ENCODE measurements at places on chromosomes 3 and 15.

DNA sequence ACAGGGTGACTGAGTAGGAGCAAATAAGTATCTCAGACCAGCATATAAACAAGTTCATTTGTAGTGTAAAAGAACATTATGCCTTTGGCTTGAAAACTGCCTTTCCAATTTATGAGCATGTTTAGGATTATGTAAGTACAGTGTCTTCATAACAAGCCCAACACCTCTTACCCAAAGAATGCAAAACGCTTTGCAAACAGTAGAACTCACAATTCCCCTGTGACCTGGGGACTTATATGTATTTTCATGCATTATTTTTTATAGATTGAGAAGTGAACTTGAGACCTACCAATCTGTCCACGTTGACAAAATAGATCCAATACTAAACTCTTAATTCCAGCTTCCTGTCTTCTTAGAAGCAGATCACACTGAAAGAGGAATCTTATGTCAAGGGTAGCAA lies 202.1 kb downstream of the TP63 start:
- DNase-seq = no peak

DNA sequence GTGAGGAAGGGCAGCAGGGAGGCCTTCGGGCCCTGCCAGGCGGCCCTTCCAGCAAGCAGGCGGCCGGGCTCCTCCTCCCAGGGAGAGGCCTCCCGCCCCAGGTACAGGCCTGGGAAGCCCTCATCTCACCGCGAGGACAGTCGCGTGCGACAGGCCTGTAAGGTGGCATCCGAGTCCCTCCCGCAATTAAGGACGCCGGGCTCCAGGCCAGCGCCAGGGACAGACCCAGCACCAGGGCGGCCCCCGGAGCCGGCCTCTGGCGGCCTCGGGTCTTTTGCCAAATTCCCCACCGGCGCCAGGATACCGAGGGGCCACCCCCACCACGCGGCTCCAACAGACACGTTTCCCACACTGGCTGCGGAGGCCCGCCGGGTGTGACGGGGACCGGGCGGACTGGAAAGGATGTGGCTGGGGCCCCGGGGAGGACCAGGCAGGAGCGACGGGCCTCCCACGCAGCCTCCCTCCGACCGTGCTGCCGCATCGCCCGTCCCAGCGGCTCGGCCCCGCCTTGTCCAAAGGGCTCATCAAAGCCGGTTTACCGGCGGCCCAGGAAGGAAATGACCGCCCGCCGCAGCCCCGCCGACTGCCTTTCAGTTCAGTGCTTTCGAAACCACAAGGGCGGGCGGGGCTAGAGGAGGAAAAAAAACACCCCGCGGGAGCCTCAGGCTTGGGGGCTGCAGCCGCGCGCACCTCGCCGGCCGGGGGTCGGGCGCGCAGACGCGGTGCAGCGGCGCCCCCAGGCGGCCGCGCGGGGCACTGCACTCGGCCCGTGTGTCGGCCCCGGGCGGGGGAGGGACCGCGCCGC lies 11.3 kb downstream of the XXYLT1 start:
- DNase-seq = peak; percentile 95

GRCh38 chr3:5122030-5122740 lies at the start of gene ARL8B:
Gene ARL8B, plus strand, starts transcription at chr3:5122292. Its CDS starts 174 bp downstream, at chr3:5122466.
- DNase-seq = peak; percentile 94

GRCh38 chr3:71127052-71127831 lies 456.3 kb downstream of the FOXP1 start:
- DNase-seq = no peak

GRCh38 chr3:16243706-16244490 lies 20.8 kb downstream of the DPH3 start:
- no peak for DNase-seq

DNA sequence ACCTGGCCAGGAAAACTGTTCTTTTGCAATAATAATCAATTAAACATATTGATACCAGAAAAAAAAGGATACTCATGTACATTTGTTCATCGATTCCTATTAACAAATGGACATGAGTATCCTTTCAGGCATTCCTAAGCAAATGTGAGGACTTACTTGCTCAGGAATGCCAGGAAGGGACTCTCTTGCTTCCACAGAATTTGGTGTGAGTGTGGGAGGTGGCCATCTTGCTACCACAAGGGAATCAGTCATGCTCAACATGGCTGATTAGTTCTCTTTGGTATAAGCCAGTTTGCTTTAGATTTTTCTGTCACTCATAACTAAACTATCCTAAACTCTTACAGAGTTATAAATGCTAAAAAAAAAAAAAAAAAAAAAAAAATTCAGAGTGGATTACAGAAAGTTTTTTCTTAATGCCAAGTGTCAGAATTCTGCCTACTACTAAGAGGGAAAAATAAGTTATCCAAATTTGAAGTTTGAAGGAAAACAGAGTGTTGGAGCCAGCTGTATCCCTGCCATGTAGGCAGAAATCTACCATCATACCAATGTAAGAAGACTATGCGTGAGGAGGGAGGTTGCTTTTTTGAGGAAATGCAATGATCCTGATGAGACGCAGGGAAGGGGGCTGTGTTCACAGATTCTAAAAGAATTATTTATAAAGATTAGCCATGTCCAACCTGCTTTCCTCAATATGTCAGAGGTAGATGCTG lies 98.7 kb downstream of the PLD1 start:
- no peak for DNase-seq

DNA sequence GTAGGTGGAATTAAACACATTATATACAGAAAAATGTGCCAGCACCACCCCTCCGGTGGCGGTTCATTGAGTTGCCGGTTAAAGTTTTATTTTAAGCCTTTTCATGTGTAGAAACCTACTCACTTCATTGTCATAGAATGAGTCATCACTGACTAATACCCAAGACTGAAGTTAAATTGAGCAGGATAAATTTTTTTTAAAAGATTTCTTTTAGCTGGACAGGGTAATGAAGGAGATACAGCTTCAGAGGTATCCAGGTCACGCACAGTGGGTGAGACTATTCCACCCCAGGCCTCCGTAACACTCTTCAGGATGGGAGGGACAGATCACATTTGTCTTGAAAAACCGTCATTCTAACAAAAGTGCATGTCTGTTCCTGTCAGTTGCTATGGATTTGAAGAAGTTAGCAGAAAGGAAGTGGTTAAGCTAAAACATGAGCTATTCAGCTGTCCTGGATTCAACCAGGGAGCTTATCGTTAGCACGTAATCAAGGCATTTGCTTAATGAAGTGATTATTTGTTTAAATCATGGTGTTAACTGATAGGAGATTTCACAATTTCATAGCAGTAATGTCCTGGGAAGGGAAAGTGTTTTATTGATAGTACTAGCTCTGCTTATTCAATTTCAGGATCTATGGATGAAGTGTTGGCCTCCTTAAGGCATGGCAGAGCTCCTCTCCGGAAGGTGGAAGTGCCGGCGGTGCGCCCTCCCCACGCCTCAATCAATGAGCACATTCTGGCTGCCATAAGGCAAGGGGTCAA lies 23.4 kb downstream of the WHAMM start:
- no peak for DNase-seq

DNA sequence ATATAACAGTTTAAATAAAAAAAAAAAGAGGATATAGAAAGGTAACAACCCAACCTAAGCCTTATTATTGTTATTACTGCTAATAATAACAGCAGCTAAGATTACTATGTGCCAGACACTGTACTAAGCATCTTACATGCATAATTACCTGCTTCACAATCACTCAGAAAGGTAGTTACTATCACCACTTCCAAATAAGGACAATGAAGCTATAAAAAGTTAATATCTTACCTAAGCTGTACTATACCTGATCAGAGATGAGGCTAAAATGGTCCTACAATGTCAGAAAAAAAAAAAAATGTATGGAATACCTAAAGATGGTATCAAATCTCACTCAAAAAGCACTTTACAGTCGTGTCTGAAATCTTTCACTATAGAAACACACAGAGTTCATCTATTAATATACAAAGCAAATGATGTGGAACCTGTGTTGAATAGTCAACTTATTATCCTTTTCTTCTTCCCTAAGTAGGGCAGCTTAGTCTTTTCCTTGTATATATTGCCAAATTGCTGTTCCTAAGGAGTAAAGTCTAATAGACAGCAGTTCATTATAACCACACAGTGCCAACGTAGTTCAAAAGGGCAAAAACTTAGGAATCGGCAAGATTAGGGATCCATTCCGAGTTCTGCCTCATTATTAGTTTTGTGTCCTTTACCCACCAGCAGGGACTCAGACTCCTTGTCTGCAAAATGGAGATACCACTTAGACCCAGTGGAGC lies 23.8 kb downstream of the GSK3B start:
- no peak for DNase-seq

DNA sequence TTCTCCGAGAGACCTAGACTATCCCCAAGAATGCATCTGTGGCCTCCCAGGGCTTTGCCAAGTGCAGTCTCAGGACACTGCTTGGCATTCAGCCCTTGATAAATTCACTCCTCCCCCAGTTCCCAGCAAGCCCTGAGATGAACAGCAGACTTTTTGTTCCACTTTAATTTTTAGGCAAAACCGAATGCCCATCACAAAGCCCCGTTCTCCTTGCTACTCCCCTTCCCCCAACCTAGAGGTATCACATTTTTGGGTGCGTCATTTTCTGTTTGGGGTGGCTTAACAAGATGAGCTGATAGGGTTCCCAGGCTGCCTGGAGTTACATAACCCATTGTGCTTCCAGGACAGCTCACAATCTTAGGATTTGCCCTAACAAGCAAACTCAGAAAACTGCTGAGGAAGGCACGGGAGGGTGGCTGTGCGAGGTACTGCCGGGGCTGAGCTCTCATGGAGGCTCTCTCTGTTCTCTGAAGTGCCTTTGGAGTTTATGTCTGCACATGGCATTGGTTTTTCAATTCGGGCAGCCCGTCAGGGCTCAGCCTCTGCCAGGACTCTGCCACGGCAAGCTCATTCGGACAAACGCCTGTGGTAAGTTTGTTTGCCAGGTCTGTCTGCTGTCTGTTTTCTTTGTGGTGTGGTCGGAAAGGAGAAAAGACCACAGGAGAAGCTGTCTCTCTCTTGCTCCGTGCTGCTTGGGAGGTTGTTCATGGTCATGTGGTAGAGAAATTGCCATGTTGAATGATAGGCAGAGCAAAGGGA lies at the start of gene TRAK1:
Gene TRAK1, plus strand, starts transcription at position 385 of the 759 bp plus-strand sequence. Its CDS starts 113 bp downstream, at position 498.
- no peak for DNase-seq

GRCh38 chr3:194572143-194572789 lies 61.0 kb downstream of the TMEM44 start:
- DNase-seq = peak; percentile 92

- DNase-seq = no peak
Observed at GRCh38 chr3:124263168-124263567, 271.2 kb upstream of the ROPN1 start.

- DNase-seq = no peak
Observed at GRCh38 chr3:115792206-115792955, 169.1 kb downstream of the GAP43 start.

- no peak for DNase-seq
Observed at GRCh38 chr3:55017876-55018275, 90.0 kb upstream of the LRTM1 start.

- DNase-seq = no peak
Observed at GRCh38 chr3:164416491-164417222, 661.6 kb downstream of the SI start.

GRCh38 chr3:184786280-184786941 lies 25.6 kb upstream of the VPS8 start:
- DNase-seq = peak; percentile 84

DNA sequence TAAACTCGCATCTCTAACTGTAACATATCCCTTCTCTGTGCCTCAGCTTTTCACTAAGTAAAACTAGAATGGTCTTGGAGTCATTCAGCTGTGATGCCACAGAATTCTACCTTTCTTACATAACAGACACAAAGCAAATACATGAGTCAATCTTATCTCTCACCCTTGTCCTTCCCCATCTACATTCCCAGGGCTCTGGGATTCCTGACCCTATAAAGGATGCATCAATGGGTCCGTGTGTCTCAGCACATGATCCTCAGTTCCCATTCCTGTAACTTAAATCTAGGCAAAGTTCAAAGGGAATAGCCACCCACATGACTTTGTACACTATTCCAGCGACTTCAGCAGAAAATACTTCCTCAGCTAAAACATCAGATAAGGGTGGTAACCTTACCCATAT lies 11.8 kb upstream of the ARL8B start:
- DNase-seq = no peak

DNA sequence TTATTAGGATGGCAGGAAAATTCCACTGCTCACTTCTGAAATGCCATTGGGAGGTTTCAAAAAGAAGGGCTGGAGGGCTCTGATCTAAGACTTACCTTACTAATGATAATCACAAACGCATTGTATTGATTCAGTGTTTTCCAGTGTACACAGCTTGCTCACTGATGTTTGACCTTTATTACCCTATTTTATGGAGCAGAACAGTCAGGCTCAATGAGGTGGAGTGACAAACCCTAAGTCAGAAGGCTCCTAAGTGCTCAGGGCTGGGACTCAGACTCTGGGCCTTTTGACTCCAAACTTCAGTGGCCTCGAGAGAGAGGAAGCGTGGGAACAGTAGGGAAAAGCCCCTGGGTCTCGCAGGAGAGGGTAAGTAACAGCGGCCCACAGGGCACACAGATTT lies 20.3 kb upstream of the RAD18 start:
- no peak for DNase-seq

DNA sequence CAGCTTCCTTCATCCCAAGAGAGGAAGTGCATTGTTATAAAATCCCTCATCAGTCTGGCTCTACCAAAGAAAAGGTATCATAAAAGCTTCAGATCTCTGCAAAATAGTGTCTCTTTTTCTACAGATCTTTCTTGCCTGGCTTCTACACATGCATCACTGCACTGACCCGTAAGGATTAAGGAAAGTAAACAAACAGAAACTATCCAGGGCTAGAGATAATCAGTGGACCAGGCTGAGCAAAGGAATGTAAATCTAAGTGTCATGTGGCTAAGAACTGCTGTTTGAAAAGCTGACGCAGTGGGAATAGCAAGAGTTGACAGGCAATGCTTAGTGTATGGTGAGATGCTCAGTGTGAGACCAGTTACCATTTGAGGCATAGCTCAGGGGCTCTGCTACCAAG lies 339.7 kb downstream of the IL5RA start:
- DNase-seq = no peak

DNA sequence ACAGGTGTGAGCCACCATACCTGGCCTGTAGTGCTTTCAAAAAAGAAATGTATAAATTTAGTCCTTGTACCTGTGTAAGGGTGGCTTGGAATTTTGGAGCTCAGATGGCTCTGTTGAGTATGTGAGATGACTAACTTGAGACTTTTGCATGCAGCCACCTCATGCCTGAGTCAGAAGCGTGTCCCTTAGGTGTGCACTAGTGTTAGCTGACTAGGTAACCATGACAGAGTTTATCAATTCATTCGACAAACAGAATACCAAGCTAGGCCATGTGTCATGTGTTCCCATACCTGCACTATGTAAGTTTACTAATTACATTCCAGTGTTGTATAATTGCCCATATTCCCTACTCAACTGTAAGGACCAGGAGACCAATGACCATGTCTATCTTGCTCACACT lies 4.0 kb upstream of the ZNF639 start:
- no peak for DNase-seq

Measured in ascending aorta (tissue), 2 donors.